ENCODE measurements at places on chromosomes 2 and 18.
A peak's percentile ranks its signal among the peaks of the same experiment; 100 is the strongest.

- no peak for DNase-seq
Measured at GRCh38 chr2:128412181-128412871, 93.7 kb upstream of the HS6ST1 start.

GRCh38 chr2:202104286-202104870 is 31.3 kb downstream of the KIAA2012 start:
- no peak for DNase-seq

DNA sequence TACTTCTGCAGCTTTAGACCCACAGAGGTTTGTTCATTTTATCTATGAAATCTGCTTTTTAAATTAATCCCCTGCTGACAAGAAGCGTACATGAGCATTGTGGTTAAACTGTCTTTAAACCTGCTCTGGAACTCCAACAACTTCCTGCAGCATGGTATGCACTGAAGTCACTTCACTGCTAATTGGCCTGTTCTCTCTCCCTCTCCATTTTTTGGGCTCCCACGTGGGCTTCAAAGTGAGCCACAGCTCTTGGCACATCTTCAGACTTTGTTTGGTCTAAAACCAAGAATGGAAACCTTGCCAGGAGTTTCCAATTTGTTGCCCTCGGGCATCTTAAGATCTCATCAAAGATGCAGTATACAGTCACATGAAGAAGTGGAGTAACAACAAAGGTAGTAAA is 311.4 kb downstream of the LRRTM1 start:
- DNase-seq: no peak

- no peak for DNase-seq
Measured at GRCh38 chr2:8225266-8225665, 456.6 kb upstream of the ID2 start.

GRCh38 chr2:109446278-109447131 is 167.3 kb downstream of the SEPTIN10 start:
- DNase-seq: no peak

DNA sequence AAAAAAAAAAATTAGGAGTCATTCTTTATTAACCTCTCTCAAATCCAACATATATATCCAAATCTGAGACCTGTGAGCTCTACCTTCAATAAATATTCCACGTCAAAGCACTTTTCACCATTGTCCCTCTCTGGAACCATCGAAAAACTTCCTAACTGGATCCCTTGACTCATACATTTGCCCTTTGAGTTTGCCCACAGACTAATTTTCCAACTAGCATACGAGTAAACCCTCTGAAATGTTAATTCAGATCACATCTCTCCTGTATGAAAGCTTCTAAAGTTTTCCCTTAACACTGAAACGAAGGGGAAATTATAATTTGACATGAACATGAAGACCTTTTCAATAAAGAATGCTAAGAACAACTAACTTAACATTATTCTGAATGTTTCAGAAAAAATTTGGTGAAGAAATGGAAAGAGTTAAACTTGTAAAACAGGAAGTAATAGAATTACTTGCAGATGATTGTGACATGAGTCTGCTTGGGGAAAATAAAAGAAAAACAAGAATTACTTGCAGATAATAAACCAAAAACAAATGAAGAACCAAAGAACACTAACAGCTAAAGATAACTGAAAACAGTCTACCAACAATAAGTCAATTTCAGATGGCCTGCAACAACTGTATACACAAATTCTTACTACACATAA is 110.6 kb downstream of the C2orf74 start:
- DNase-seq: no peak

DNA sequence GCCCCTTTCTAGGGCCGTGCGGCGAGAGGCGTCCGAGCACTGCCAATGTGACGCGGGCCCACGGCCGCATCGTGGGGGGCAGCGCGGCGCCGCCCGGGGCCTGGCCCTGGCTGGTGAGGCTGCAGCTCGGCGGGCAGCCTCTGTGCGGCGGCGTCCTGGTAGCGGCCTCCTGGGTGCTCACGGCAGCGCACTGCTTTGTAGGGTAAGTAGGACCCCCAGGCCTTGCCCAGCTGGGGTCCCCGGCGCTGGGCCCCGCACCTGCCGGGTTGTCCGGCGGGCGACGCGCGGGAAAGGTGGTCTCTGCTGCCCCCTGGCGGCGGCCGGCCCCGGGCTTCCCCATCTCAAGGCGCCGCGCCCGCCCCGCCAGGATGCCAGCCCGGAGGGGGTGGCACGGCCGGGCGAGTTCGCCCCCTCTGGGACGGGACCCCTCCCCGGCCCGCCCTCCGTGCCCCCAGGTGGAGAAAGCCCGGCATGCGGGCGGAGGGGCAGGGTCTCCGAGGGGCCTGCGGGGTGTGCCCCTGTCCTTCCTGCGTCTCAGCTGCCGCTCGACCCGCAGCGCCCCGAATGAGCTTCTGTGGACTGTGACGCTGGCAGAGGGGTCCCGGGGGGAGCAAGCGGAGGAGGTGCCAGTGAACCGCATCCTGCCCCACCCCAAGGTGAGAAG is 1.9 kb downstream of the PRSS56 start:
- peak; percentile 79 for DNase-seq

DNA sequence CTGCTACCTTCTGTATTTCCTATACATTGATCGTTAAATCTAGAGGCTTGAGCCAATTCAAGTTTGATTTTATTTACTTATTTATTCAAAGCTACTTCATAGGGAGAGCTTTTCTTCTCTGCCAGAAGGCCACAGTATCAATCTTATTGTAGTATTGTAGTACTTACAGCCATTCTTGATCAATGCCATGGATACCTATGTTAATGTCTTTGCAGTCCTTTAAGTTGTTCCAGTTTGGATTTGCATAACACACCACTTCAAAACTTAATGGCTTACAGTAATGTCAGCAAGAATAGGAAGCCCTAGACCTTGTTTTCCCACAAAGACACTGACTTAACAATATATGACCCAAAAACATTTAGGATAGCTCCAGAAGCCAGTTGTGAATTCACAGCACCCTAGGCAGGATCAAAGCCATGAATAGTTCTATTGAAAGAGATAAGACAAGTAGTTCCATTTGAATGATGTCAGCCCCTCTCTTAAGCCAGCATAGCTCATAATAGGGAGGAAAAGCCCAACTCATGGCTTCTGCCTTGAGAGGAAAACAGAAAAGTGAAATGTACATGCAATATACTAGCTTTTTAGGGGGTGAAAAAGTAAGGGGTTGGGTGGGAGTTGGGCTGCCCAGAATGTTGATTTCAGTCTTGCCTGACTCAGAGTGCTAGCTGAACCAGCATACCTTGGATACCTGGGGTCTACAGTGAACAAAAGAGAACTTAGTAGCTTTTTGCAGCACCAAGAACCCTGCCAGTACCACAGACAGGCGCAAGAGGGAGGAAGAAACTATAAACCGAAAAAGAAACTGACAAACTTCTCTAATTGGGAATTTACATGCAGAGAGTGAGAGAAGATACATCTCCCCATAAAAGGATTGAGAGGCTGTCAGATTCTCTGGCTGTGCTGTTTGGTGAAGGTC is 101.4 kb downstream of the CAMKMT start:
- DNase-seq: no peak

- DNase-seq: no peak
Measured at GRCh38 chr2:202486351-202486750, 110.2 kb downstream of the BMPR2 start.

GRCh38 chr2:235634435-235635158 is 140.8 kb downstream of the AGAP1 start:
- DNase-seq: no peak
